ENCODE measurements at places on chromosomes 11 and 22. TPM values are rescaled to one million over a fixed set of nuclear protein-coding genes. Genes with fewer than 3 reads are reported as not detected.

GRCh38 chr11:10268746-10269488 is 25.1 kb downstream of the SBF2 start:
- DNase-seq, result no peak

DNA sequence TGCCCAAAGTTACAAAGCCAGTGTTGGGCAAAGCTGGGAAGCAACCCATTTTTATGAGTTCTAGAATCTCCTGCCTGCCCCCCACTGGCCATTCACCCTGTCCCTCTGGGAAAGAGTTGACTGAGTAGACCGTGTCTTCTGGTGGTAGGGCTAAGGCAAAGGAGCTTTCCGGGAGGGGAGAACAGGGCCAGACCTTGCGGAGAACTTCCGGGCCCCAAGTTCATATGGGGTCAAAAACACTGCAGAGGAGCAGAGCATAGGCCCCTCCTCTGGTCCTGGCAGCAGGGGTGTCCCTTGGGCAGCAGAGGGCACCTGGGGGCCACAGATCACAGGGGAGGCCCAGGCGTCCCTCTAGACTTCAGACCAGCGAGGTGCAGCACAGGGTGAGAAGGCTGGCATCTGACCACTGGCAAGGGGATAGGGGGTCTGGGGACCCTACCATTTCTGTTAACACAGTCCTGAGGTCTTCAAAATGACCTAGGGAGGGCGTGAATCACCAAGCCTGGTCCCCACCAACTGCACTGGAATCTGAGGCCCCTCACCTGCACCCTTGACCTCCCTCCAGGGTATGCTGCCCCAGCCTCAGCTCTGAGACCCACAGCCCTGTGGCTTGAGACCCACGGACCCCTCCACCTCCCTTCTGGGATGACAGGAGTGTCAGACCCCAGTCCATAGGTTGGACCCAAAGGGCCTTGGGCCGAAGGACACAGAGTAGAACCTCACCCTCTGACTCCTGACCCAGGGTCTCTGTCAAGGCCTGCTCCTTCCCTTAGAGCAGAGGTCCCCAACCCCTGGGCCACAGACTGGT is 1.3 kb upstream of the ARAP1 start:
- DNase-seq, result peak; percentile 55

DNA sequence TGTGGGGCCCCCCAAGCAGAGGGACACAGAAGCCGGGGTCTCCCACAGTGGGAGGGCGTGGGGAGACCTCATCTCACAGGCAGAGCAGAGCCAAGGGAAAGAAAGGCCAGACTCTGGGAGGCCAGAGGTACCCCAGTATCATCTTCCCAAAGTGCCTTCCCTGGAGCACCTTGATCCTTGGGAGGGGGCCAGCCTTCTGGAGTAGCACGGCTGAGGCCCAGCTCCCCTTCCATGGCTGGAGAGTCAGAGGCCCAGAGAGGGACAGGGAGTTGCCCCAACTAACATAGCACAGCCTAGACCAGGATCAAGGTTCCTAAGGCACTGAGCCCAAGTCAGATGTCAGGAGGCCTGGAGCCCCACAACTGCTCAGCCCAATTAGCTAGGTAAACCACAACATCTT is 50.6 kb downstream of the ELFN2 start:
- DNase-seq, result no peak

GRCh38 chr11:35424157-35424940 is 5.0 kb upstream of the SLC1A2 start:
- no peak for DNase-seq

- no peak for DNase-seq
Measured at GRCh38 chr11:17443000-17443399, 33.6 kb downstream of the ABCC8 start.

DNA sequence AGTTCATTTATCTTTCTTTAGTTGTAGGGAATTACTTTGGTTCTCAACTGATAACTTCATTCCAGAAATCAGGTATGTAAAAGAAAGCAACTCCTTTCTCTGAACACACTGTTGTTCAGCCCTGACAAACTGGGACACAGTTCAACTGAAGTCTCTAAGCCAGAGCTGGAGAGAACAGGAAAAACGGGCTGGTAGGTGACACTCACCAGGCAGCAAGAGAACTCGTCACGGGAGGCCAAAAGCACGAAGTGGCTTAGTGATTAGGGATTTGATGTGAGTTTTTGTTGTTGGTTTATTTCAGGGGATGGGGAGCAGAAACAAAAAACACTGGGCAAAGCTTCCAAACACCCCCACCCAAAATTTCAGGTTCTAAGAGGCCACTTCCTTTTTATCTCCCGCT is 54.1 kb downstream of the MYH9 start:
- no peak for DNase-seq

- DNase-seq, result no peak
Measured at GRCh38 chr22:23571486-23571885, 8.6 kb downstream of the IGLL1 start.

DNA sequence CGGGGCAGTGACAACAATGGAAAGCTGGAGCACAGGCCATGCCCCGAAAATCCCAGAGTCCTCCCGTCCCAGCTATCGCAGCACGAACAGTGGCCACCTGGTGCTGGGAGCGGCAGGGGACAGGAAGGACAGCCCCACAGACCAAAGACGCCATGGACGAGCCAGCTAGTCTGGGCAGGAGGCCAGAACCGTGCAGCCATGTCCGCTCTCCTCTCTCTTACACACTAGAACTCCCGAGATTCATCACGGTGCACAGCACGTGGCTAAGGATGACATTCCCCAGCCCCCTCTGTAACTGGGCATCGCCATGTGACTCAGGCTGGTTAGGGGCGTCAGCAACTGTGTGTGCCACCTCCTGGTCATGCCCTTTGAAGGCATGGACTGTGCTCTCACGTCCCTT is 4.6 kb downstream of the CDPF1 start:
- peak; percentile 78 for DNase-seq

Gene PICALM
- 126 TPM for total RNA-seq

- DNase-seq, result no peak
Measured at GRCh38 chr11:223884-224283, 12.3 kb downstream of the SIRT3 start.

DNA sequence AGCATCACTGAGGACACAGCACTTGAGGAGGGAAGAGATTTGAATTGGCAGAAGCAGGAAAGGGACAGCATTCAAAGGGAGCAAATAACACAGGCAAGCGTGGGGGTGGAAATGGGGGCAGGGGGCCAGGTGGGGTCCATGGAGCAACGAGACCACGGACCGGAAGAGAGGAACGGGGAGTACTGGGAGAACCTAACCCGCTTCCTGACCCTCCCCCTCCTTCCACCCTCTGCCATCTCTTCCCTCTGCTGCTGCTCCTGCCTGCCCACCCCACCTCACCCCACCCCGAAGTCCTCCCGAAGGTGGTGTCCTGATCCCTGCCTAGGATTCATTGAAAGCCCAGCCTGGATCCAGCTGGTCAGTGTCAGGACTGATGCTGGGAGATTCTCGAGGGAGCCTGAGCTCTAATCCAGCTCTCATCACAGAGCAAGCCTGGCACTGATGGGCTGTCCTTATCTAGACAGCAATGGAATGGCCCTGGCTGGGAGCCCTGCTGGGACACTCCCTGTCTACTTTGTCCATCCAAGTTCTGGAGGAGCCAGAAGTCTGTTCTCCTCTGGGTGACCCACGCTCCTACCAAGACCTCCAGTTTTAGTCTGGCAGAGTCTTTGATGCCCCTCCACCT is 105.0 kb downstream of the TRIM29 start:
- no peak for DNase-seq

Gene TMEM191B
- total RNA-seq, result 1.0 TPM

DNA sequence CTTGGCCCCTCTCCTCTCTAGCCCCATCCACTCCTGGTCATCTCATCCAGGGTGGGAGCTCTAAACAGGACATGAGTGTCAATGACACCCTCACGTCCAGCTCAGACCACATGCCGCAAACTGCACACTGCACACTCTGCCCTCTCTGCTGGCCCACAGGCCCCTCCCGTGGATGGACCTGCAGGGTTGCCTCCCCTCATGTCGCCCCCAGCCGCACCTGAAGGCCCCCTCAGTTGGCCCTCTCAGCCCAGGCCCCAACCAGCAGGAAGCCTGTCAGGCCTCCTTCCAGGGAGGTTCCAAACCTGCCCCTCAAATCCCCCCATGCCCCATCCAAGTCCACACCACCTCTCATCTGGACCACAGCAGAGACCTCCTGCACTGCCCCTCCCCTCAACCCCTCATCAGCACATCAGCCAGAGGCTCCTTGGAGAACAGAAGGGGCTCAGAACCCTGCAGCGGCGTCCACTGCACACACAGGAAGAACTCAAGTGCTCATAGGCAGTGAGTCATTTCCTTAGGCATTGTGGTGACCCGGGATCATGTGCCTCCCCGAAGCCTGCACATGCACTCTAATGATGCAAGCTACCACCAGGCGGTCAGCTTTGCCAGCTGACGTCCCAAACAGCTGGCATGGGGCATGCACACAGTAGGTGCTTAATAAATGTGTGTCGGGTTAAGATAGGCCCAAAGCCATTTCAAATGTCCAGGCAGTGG is 12.9 kb upstream of the CDKN1C start:
- no peak for DNase-seq

GRCh38 chr11:100562128-100562527 is 125.0 kb upstream of the ARHGAP42 start:
- DNase-seq, result no peak
